ENCODE measurements at places on chromosomes 6 and 20.
A peak's percentile ranks its signal among the peaks of the same experiment; 100 is the strongest.

DNA sequence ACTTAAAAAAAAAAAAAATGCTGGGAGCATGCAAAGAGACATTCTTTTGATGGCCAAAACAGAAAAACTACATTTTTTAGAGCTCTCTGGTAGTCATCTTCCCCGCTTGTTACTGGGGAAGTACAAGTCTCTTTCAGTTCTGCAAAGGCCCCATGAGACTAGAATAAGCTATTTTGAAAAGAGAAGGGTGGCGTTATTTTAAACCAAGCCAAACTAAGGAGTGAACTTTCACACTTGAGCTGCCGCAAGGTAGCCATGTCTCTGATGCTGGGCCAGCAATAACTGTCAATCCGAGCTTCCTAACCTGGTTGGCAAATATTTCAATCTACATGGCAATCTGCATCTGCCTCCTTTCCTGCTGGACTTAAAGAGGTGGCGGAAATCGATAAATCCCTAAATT, 96.7 kb downstream of the L3MBTL3 start:
- DNase-seq = no peak

- DNase-seq = no peak
Measured at GRCh38 chr6:53544217-53544469, 758 bp downstream of the GCLC start.

- no peak for DNase-seq
Measured at GRCh38 chr6:98124171-98124570, 710.2 kb upstream of the POU3F2 start.

- peak; percentile 50 for DNase-seq
Measured at GRCh38 chr6:111724505-111724904, 118.8 kb upstream of the TRAF3IP2 start.

GRCh38 chr20:51631011-51631950, 88.8 kb upstream of the NFATC2 start:
- peak; percentile 92 for DNase-seq

DNA sequence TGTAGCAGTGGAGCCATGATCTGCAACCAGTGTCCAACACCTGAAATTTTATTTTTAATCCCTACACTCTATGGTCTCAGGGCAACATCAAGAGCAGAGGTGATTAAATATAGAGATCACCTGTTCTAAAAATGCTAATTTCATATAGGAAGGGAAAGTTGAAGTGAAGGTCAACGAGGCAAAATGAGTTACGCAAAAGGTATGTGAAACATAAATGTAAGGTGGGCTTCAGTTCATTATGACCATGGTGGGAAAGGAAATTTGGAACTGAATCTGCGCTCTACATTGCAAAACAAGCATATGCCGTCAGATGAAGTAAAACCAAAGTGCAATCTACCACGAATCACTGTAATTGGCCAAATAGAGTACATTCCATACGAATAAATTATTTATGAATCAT, 35.2 kb upstream of the STMND1 start:
- no peak for DNase-seq

GRCh38 chr6:167306401-167306998, 15.4 kb downstream of the UNC93A start:
- no peak for DNase-seq

DNA sequence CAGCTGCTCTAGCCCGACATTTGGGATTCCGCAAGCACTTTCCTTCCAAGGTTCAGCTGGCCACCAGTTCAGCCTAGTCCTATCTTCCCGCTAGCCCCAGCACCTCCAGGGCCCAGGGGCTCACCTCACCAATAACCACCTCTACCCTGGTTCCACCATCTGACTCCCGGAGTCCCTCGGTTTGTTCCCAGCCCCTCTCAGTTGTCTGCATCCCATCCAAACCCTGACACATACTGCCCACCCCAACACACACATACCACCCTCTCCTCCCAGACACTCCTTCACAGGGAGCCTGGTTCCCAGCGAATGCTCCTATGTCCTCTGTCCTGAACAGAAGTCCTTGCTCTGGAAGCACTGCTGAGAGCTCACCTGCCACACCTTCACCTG, 418 bp downstream of the TNXB start:
- no peak for DNase-seq

GRCh38 chr20:56249956-56250355, 1.4 kb downstream of the MC3R start:
- no peak for DNase-seq

- DNase-seq = peak; percentile 44
Measured at GRCh38 chr6:70849348-70850069, 107.4 kb downstream of the B3GAT2 start.

DNA sequence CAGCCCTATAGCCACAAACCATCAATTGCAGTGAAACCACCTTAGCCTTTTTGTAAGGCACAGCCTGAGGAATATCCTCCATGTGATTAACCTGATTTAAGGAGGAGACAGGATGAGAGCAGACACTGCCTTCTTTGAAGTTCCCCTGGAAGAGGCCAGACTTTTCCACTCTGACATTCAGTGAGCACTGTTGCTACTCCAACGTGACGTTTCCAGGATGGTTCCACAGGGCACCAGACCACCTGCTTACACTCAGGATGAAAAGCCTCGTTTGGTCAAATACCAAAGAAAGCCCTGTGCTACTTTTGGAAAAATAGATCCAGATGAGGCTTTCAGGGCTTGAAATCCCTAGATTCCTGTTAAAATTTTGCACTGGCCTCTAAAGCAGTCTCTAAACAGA, 1102.1 kb upstream of the FLRT3 start:
- DNase-seq = no peak

GRCh38 chr6:4506792-4507191, 269.4 kb upstream of the CDYL start:
- no peak for DNase-seq

- DNase-seq = no peak
Measured at GRCh38 chr20:51272401-51272800, 249.5 kb upstream of the KCNG1 start.

DNA sequence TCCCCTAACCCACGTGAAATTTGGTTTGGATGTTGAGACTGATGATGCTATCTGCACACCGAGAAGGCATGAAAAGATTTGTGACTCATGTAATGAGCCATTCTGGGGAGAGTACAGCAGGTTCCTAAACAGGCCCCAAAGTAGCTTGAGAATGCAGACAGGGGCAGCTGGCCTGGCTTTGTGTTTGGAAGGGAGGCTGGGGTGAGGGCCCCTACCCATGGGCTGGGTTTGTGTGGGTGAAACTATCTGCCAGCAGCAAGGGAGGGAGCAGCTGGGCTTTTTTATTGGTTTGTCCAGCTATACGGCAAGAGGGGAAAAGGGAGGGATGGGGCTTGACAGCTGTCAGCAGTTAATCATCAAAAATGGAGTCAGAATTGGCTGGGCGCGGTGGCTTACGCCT, 87.0 kb upstream of the RNF24 start:
- no peak for DNase-seq

- peak; percentile 22 for DNase-seq
Measured at GRCh38 chr6:75563032-75563431, 38.6 kb upstream of the SENP6 start.

- DNase-seq = no peak
Measured at GRCh38 chr6:169070506-169071176, 183.0 kb downstream of the THBS2 start.

GRCh38 chr20:52864916-52865605, 107.1 kb upstream of the TSHZ2 start:
- DNase-seq = no peak

DNA sequence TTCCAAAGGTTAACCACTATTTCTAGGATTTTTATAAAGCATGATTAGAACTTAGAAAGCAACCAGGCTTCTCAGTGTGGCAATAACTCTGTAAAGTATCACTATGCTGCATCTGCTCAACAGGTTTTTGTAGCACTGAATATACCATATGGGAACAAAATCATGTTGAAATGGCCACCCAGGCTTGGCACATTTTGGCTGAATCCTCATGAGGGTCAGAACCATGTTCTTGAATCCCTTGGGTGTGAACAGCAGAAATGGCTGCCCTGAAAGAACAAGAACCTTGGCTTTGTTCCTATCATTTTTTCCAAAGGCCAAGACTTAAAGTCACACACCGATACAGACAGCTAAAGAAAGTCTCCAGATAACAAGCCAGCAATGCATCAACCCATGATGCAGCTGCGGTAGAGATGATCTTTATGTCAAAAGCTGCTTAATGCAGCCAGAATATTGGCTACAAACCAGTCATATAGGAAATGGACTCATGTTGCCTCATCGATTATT, 283.0 kb upstream of the NOX3 start:
- no peak for DNase-seq

DNA sequence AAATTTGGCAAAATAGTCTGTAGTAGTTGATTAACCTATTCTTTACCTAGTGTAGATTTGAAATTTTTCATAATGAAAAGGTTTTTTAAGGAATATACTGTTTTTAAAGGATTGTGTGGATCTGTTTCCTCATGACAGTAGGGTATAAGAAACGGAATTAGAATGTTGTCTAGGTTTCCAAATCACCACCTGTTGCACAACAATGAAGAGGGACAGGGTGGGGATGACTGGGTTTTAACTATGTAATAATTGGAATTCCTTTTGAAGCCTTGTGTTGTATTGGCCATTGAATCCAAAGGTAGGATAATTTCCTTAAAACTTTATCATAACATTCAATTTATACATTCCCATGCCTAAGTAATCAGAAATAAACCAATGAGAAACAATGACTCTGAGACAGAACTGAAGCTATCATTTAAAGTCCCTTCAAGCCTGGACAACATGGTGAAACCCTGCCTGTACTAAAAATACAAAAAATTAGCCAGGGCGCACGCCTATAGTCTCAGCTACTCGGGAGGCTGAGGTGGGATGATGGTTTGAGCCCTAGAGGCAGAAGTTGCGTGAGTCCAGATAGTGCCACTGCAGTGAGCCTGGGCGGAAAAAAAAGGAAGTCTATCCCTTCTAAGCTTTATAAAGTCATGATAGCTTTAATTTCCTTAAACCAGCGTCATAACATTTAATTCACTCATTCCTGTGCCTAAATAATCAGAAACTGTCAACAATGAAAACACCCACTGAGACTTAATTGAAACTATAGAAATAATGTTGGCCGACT, 18.3 kb upstream of the SLC17A5 start:
- DNase-seq = peak; percentile 66

DNA sequence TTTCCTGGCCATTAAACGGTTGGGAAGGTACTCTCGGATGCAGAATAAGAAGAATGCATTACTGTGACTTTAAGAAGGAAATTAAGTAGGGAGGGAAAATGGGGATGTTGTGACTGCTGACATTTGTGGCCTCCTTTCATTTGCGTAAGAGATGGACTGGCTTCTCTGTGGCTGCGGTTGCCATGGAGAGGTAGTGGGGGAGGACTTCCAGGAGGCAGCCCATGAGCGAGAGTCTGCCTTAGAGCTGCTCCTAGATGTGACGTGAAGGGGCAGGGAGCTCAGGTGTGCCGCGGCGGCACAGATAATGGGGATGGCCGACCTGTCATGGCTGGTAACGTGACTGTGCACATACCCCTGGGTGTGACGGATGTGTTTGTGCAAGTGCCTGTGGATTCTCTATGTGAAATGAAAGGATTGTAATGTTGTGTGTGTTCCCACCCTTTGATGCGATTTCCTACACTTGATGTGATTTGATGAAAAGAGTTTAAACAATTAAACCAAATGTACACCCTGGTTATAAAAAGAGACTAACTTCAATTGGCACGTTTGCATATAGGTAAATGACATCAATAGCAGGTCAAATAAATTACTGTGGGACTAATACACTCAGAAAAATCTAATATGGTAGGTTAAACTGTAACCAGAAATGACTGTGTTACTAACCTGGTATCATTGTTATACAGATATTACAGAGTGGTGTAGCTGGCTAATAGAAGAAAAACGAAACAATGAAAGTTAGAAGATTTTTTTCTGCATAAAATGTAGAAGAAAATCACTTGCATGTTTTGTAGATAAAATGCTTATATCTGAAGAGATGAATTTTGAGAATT, 48.9 kb downstream of the HIVEP1 start:
- peak; percentile 87 for DNase-seq

DNA sequence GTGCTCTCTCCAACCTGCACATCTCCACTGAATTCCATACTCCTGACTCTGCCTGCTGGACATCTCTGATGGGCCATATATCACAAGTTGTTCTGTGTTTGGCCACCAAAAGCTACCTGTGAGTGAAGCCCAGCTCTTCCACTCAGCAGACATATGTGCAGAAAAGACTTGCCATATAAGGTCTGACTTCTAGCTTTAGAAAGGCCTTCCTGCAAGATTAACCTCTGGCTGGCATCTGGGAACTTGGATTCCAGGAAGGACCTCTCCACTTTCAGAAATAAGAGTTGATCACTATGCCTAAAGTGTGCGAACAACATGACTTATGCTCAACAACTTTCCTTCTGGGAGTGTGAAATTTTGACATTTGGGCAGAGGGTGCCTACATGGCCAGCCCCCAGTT, 113.7 kb downstream of the TNFAIP3 start:
- DNase-seq = no peak

DNA sequence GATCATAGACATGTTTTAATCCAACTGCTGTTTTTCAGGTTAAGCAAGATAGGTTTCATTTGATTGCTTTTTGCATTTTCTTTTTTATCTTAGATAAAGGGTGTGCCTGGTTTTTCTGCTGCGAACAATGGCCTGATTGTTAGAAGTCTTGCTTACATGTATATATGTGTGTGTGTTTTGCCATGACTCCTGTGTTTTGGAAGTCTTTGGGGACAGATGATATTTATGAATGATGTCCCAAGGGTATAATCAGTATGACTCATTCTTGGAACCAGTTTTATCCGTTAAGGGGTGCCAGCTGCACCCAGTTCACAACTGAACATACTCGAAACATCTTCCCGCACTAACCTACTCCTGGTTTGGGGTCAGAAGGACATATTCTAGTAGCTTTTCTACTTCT, 230.1 kb upstream of the SUPT3H start:
- no peak for DNase-seq

DNA sequence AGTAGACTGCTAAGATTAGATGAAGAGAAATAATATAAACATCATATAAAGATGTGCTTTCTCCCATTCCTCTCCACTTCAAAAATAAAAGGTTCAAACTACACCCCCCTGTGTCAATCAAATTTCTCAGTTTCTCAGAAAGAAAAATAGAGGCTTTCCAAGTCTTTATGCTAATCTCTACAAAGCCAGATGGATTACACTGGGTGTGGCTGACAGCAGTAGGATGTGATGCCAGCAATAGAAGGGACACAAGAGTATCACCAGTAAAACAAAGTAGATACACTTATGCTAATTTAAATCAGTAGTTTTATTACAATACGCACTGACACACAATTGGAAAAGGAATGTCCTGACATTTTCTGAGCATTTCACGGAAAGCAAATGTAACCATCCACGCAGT, 353.4 kb downstream of the RNGTT start:
- no peak for DNase-seq

Data from inflammatory macrophage treated with lipopolysaccharide for 1 hour (primary cell).